ENCODE measurements at places on chromosomes 16 and 17. TPM values are rescaled to one million over a fixed set of nuclear protein-coding genes. Genes with fewer than 3 reads are reported as not detected.
A peak's percentile ranks its signal among the peaks of the same experiment; 100 is the strongest.

The ICAM2 gene
- total RNA-seq: 8.4 TPM

The TBC1D3B gene
- total RNA-seq: 1.9 TPM

The MYH3 gene
- 1.4 TPM for total RNA-seq

- DNase-seq: no peak
These were observed 164.8 kb downstream of the CBLN1 start for GRCh38 chr16:49116873-49117272.

The CDH15 gene
- 0.16 TPM for total RNA-seq

GRCh38 chr17:17685775-17686291 lies 4.6 kb downstream of the RAI1 start:
- no peak for DNase-seq

The KRTAP9-2 gene
- not detected for total RNA-seq

The ADORA2B gene
- 3.6 TPM for total RNA-seq

DNA sequence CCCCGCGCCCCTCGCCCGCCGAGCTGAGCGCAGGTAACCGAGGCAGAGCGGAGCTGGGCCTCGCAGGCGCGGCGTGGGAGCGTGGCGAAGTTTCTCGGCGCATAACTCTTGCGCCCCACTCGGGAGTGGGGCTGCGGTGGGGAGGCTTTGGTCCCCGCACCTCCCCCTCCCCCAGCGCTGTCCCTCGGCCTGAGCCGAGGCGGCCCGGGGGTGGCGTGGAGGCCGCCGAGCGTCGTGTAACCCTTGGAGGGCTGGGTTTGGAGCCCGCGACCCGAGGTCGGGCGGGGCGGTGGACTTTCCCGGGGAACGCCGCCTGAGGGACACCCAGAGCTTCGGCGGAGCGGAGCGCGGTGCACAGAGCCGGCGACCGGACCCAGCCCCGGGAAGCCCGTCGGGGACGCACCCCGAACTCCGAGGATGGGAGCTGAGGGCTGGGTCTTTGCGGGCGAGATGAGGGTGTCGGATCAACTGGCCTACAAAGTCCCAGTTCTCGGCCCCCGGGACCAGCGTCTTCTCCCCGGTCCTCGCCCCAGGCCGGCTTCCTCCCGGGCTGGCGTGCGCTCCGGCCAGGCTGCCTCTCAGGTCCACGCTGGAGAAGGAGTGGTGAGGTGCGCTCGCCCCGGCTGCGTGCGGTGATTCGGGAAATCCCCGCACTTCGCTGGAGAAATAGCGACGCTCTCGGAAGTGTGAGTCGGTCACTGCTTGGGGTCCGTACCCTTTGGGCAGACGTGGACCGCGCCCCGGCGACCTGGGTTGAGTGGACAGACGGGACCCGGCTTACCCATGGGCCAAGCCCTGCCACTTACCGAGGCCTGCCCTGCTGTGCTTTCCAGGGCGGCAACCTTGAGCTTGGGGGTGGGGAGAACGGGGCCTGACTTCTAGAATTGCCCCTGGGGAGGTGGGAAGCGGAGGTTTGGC lies 168.4 kb downstream of the RAB11FIP4 start:
- DNase-seq: no peak

The CHD9 gene
- total RNA-seq: 233 TPM

DNA sequence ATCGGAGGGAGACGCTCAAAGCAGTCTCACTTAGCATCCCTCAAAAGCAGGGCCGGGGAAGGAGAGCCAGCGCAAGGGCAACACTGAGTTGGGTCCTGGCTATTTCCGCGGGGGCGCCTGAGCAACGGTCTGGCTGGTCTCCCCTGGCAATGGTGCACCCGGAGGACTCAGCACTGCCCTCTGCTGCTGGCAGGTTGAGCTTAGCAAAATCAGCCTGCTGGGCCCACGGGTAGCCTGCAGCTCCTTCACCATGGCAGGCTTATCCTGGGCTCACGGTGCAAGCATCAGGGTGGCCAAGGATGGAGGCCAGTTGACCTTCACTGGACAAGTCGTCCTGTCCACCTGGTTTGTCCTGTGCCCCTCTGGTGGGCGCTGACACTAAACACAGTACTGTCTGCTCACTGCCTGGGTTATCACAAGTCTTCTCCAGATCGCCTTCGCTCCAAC lies 14.4 kb upstream of the ALDH3A1 start:
- DNase-seq: peak; percentile 41

DNA sequence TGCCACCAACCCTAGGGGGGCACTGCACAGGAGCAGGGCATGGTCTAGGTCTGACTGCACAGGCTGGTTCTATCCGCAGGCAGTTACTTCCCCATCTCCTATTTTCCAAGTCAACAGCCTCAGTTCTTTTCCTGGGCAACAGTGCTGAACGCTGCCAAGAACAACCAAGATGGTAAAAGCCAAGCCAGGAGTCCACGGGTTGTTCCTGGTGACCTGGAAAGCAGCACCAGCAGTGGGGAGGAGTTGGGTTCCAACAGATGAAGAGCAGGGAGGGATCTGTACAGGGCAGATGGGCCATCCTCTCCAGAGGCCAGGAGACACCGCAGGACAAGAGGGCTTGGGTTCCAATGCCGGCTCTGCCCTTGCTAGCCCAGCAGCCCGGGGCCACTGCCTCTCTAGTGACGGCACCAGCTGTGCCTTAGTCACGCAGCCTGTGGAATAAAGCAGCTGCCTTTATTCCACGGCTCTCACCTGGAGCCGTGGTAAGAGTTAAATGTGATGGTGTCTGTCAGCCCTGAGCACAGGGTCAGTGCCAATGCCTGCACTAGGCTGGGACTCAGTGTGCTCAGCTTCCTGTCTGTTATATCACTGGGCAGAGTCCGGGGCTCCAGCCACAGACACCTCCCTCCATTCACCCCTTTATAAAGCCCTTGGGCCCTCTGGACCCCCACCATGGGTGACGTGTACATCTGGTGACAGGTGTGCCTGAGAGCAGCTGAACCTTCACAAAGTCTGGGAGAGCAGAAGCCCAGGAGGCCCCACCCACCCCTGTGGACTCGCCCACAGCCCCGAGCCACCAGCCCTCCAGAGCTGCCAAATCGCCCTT lies 44.9 kb downstream of the MARF1 start:
- DNase-seq: no peak

The PDILT gene
- not detected for total RNA-seq

DNA sequence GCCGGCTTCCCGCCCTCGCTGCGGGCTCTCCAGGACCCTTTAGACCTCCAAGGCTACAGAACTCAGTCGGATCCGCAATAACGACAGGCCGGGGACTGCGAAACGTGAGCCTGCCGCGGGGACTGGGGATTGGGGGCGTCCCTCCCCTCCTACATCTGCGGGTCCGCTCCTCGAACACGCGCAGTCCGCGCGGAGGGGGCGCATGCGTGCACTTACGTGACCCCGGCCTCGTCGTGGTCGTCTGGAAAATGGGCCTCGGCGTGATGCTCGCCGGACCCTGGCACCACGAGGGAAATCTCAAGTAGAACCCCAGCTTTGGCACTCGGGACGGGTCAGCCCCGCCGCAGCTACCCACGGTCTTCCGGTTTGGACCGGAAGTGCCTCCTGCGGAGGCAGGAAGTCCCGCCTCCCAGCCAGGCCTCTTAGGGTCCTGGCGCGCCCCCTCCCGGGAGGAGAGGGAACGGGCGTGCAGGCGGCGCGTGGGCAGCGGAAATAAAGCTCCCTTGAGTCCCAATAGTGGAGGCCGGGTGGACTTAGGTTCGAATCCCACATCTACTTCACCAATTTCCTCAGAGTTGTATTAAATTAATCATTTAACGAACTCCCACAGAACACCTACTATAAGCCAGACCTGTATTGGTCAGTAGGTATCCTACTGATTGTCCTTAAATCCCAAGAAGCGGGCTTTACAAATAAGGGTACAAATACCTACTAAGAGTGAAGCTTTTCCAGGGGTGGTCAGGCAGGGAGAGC lies at the start of gene TAF1C:
TSS of gene TAF1C (minus strand) at position 373 of the 753 bp plus-strand sequence. CDS start 2,069 bp downstream, outside the sequence.
- DNase-seq: peak; percentile 78

The NUPR1 gene
- 0.16 TPM for total RNA-seq

- no peak for DNase-seq
These were observed 1.9 kb downstream of the CLEC16A start for GRCh38 chr16:10946308-10946707.

GRCh38 chr17:9798008-9798407 lies 6.6 kb upstream of the DHRS7C start:
- no peak for DNase-seq

DNA sequence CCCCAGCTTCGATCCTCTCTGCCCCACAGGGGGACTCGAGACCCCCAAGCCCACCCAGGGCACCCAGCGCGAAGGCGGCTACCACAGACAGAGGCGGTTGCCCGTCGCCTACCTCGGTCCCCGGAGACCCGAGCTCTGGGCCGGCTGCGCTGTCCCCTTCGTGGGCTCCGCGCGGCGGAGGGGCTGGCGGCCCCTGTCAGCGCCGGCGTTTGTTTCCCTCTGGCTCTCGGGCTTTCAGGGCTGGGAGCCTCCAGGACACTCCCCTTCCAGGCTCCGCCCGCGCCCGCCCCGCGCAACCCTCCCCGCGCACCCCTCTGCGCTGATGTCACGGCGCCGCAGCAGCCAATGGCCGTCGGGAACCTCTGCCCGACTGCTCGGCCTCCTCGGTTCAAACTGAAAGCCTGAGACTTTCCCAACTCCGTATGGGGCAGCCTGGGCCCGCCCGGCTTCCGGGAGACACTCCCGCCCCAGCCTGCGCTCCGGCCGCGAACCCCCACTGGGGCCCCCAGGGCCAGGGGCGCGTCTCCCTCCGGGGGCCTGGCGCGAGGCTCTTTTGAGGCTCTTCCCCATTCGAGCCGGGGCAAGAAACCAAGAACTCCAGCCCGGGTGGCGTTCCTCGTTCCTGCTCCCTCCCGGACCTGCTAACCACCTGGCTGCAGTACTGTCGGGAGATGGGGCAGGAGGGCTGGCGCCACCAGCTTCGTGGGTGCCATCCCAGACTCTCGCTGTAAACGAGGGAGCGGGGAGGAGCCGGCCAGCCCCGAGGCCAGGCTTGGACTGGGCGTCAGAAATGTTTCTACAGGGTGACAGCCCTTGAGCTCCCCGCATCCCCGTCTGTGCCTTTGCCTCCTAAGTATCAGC lies at the start of gene CDC42EP4:
TSS of gene CDC42EP4 (minus strand) at position 221 of the 861 bp plus-strand sequence. CDS start 25,501 bp downstream, outside the sequence.
- peak; percentile 93 for DNase-seq

The USP32 gene
- total RNA-seq: 71.0 TPM

DNA sequence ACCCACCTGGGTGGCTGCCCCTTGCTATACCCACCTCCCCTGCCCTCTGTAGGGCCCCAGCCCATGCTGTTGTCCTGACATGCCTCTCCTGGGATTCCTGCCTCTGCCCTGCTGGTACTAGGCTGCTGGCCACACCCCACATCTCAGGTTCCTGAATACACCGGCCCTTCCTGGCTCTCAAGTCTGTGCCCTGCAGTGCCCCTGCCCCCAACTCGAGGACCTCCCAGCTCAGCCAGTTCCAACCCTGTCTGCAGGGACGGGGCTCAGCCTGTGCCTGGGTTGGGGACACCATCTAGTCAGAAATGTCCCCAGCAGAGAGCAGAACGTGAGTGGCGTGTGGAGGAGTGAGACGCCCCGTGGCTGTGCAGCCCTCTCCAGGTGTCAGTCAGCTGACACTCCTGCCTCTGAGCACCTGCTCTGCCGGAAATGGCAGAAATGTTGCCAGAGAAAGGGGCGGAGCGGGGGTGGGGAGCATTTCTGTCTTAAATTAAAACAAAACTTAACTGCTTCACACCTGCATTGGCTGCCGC lies 28.7 kb downstream of the ACSF3 start:
- DNase-seq: no peak

- DNase-seq: no peak
These were observed 102.0 kb downstream of the ITFG1 start for GRCh38 chr16:47358816-47359215.

DNA sequence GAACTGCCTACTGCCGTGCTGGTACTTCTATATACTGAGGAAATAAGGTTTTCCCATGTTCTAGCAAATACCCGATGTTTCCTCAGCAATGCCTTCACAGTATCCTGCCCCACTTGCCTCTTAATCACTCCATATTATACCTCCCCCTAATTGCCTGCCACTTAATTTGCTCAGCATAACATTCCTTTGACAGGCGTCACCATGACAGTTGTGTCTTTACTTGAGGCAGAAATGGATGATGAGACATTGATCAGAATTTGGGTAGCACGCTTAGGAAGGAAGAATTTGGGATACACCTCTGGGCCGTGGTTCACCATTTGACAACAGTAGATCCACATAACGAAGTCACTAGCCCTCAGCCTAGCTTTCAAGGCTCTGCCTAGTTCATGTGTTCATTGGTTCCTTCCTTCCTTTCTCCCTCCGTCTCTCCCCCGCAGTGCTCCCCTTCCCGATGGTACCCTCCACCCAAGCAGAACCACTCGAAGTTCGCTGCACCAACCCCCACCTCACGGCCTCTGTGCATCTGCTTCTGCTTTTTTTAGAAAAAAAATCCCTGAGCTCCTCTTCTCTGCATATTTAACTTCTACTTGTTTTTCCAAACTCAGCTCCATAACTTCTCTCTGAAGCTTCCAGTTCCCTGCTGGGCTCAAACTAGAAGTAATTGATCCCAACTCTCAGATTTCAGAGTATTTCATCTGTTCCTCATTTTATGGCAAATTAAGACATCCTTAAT lies 19.4 kb downstream of the IQCK start:
- DNase-seq: no peak

DNA sequence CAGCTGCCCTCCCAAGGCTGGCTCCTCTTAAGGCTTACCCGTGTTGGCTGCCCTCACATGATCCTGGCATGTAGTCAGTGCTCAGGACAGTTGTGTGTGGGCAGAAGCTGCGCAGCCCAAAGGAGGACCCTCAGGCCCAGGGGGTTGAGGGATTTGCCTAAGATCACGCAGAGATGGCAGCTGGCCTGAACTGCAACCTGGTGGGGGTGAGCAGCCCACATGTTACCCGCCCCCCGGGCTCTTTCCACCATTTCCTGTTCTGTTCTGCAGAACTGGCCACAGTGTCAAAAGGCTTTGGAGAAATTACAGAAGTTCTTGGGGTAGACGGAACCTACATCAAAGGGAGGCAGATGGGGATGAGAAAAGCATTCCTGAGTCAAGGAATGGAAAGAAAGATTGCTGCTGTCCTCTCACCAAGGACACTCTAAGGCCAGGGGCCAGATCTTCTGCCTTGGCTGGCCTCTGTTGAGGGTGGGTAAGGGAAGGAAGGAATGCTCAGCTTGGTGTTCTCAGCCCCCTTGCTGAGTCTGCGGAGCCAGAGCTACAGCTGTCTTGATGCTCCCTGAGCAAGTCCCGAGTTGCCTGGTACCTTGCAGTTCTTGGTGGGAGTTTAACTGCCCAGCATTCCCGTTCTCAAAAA lies 53.0 kb downstream of the EPN2 start:
- DNase-seq: no peak

- DNase-seq: no peak
These were observed 1.4 kb downstream of the GPS1 start for GRCh38 chr17:82053130-82053529.

GRCh38 chr16:84806256-84806889 lies 13.4 kb upstream of the CRISPLD2 start:
- no peak for DNase-seq

DNA sequence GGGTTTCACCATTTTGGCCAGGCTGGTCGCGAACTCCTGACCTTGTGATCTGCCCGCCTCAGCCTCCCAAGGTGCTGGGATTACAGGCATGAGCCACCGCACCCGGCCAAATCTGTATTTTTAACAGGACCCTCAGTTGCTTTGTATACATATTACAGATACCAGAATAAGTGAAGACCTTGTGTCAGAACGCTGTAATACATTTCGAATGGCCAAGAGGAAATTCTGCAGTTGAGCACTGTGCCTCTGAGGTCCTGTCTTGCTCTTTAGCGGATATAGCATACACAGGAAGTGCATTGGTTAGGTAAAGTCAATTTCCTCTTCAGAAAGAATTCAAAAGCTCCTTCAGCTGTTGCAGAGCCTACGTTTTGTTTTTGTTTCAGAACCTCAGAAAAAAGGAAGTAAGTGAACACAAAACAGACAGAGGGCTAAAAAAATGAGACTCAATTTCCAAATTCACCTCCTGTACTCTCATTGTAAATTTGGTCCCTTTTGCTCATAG lies 15.7 kb downstream of the CRLF3 start:
- DNase-seq: no peak

- DNase-seq: no peak
These were observed 126.2 kb upstream of the WSCD1 start for GRCh38 chr17:5943982-5944381.

- no peak for DNase-seq
These were observed 1.7 kb upstream of the ROGDI start for GRCh38 chr16:4803898-4804762.

Data from occipital lobe (tissue), 3 donors.